ENCODE measurements at places on chromosomes 2 and 18.

- DNase-seq: no peak
Measured at GRCh38 chr2:219619235-219619634, 8.2 kb upstream of the SLC4A3 start.

- no peak for DNase-seq
Measured at GRCh38 chr18:40380686-40381439, 1574.2 kb upstream of the PIK3C3 start.

GRCh38 chr2:229118336-229118735 is 152.8 kb downstream of the PID1 start:
- no peak for DNase-seq

DNA sequence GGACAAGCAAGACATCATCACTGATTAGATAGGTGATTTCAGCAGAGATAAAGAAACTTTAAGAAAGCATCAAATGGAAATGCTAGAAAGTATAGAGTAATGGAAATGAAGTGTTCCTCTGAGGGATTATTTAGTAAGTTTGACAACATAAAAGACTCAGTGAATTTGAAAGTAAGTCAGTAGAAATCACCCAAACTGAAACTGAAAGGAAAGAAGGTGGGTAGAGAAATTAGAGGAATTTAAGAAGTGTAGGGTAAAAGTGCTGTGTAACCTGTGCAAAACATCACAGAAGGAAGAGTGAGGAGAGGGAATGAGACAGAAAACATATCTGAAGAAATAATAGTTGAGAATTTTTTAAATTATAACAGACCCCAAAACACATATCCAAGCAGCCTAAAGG is 343.1 kb downstream of the CBLN2 start:
- DNase-seq: no peak

- DNase-seq: no peak
Measured at GRCh38 chr2:32058130-32058529, 5.2 kb upstream of the SPAST start.

- DNase-seq: no peak
Measured at GRCh38 chr18:77161383-77161782, 28.8 kb upstream of the MBP start.

- no peak for DNase-seq
Measured at GRCh38 chr2:190554357-190555006, 20.0 kb upstream of the NEMP2 start.

DNA sequence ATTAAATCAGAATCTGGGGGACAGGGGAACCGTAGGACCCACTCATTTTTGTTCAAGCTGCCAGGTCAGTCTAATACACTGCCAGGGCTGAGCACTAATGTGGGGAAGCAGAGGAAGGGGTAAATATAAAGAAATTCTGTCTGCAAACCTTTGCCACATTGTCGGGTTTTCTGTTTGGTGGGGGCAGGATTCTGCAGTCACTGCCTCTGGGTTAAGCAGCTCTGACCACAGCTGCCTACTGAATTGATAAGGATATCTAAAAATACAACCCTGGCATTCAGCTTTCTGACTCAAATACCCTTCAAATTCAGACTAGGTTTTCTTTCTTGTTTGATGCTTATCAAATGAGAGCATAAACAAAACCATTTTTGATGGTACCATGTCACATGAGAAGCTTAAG is 6.0 kb downstream of the DNER start:
- DNase-seq: no peak

- no peak for DNase-seq
Measured at GRCh38 chr2:226909126-226909525, 73.3 kb downstream of the RHBDD1 start.

GRCh38 chr2:196389670-196390069 is 218.3 kb upstream of the STK17B start:
- DNase-seq: no peak

GRCh38 chr2:71472019-71472418 is 18.7 kb downstream of the DYSF start:
- DNase-seq: no peak

DNA sequence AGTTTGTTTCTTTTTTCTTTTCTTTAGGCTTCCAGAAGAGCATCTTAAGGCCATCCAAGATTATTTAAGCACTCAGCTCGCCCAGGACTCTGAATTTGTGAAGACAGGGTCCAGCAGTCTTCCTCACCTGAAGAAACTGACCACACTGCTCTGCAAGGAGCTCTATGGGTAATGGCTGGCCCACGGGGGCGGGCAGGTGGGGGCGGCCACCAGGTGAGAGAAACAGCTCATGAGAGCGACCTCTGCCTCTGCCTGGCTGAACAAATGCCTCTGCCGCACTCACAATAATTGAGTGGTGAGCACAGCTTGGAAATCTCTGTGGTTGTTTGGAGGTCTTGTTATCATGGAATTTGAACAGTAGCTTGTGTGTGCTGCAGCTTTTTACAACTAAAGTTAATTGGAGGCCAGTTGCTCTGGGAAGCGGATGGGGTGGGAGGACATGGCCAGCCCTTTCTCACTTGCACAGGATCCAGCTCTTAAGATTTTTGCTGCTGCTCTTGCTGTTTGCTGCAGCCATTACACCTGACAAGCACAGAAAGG is 70.4 kb downstream of the INPP5D start:
- no peak for DNase-seq

GRCh38 chr2:49222975-49223528 is 68.7 kb upstream of the FSHR start:
- no peak for DNase-seq

GRCh38 chr2:215160081-215160480 is 21.7 kb upstream of the ABCA12 start:
- DNase-seq: no peak

GRCh38 chr2:241866790-241867645 is 2.5 kb upstream of the RTP5 start:
- DNase-seq: no peak

- DNase-seq: no peak
Measured at GRCh38 chr2:181658444-181658843, 1.5 kb upstream of the CERKL start.

DNA sequence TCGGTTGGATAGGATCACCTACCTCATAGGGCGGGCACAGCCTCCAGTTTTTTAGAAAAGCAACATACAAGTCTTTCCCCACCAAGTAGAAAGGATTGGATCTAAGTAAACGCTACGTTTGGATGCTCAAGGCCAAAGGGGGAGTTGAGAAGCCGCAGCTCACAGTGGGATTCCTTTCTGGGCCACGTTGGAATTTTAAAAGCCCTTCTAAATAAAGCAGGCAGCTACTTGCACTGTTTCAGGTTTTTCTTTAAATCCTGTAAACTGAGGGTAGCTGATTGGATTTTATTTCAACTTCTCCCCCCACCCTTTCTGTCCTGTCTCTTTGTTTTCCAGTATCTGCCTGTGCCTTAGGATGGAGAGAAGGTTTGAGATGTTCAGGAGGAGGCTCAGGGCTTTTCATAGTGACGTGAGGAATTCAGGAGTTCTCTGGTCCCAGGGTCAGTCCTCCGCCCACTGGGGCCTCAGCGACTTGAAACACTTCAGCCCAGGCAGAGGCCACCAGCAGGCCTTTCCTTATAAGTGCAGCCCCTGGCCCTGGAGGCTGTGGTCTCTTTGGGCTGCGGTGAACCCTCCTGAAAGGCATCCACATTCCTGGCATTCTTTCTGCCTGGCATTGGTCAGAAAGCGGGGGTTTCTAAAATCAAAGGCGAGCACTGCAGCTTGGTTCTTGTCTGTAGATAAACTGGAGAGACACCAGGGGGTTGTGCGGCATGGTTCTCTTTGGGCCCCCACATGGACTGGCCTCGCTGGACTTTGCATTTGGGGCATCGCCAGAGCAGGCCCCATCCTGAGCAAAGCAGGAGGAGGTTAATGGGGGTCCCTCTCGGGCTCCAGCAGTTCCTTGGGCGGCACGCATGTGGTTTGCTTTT is 44.5 kb downstream of the SH3BP4 start:
- no peak for DNase-seq

- DNase-seq: no peak
Measured at GRCh38 chr2:177405029-177405692, 12.6 kb downstream of the AGPS start.

- DNase-seq: no peak
Measured at GRCh38 chr18:11840493-11840892, 10.7 kb upstream of the CHMP1B start.

- DNase-seq: no peak
Measured at GRCh38 chr2:233408366-233409285, 54.3 kb downstream of the DGKD start.

DNA sequence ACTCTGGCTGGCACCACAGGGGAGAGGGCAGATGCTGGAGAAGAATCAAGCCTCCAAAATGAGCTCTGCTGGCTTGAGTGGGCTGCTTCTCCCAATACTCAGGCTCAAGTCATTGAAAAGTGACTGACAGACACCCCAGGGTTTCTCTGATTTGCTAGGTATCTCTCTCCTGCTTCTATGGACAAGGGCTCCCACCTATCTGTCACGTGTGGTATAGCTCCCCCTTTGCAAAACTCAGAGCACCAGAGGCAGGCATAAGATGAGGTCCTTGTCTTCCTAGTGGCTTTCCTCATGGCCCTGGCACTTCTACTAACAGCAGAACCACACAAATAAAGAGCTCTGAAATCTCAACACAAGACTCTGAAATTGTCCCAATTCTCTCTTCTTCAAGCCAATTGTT is 105.2 kb downstream of the GALNT14 start:
- DNase-seq: no peak

Measured in stimulated activated CD4-positive, alpha-beta T cell treated with anti-CD3 and anti-CD28 coated beads, Interleukin-2, amount 100 ng/mL, for 4 hours (primary cell).